ENCODE measurements at places on chromosomes 7 and 10.

GRCh38 chr7:6618621-6619020 lies 3.2 kb downstream of the ZNF853 start:
- DNase-seq: no peak

- peak; percentile 58 for DNase-seq
These were observed 25.2 kb downstream of the TRIM8 start for GRCh38 chr10:102669206-102670064.

- DNase-seq: peak; percentile 84
These were observed 217.8 kb upstream of the MKLN1 start for GRCh38 chr7:131109759-131110296.

DNA sequence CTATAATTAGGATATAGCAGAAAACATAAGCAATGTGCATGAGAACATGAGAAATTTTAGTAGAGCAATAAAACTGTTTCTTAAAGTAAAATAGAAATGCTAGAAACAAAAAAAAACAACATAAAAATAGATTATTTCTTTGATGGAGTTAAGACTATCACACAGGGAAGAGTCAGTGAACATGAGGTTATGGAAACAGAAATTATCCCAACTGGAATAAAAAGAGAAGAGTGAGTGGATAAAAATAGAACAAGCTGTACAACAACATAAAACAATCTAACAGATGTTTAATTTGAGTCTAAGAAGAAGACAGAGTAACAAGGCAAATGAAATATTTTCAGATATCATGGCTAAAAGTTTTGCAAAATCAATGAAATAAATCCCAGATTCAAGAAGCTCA lies 7.5 kb upstream of the OR6B1 start:
- DNase-seq: no peak

- DNase-seq: no peak
These were observed 36.6 kb downstream of the PNLIPRP3 start for GRCh38 chr10:116464257-116464656.

- DNase-seq: peak; percentile 85
These were observed 94.0 kb downstream of the ELMO1 start for GRCh38 chr7:37354656-37355131.

GRCh38 chr7:72335561-72336381 lies 76.4 kb downstream of the CALN1 start:
- no peak for DNase-seq

GRCh38 chr10:50416181-50416824 lies 165.0 kb upstream of the ASAH2 start:
- DNase-seq: no peak

- DNase-seq: no peak
These were observed 209.8 kb downstream of the ZEB1 start for GRCh38 chr10:31528831-31529230.

- DNase-seq: no peak
These were observed 200.8 kb downstream of the CACNB2 start for GRCh38 chr10:18341055-18341454.

DNA sequence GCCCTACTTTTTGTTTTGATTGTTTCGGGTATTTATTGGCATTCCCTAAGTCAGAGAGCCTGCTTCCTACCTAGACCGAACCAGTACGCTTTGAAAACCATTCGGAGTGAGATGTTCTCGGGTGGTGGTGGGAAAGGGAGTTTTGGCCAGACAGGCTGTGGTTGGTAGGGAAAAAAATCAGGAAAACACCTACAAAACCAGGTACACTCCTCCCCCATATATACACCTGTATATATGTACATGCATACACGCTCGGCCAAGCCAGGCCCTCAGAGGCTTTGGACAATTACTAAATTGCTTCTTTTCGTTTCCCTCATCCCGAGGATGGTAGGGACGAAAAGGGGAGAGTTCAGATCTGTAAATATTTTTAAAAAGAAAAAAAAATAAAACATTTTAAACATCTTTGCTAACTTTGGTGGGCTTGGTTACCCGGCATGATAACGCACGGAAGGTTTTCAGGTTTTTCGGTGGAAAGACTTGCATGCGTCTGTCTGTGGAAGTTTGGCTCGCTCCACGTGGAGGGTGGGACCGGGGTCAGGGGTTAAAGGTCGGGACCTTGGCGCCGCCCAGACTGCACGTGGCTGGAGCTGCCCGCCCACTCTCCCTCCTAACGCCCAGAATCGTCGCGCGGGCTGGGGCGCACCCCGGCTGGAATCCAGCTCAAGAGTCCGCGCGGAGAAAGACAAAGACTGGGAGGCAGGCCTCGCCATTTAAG lies 2.5 kb downstream of the HMX2 start:
- no peak for DNase-seq

DNA sequence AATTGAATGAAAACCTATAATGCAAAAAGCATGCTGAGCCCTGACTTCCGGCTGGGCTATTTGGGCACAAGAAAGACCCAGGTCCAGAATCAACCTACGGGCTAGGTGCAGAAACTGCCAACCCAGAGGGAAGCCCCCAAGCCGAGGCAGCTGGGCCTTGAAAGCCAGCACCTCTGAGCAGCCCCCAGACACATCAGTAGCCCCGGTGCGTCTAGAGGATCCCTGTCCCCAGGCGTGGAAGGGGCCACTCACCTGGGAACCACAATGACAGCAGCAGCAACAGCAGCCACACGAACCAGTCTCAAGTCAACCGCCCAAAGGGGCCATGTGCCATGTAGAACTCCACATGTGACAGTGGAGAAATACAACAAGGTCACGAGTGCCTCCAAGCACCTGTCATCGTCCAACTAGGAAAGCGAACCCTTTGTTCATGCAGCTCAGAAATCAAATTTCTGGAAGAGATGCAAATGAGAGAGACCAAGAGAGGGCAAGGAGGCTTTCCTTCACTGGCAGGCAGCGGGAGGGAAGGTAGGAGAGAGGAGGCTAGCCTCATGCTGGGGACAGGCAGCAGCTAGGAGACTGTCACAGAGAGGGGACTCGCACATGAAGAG lies 57.5 kb upstream of the CHST15 start:
- DNase-seq: no peak

- DNase-seq: no peak
These were observed 92.3 kb downstream of the CTNNA3 start for GRCh38 chr10:67603701-67604100.

DNA sequence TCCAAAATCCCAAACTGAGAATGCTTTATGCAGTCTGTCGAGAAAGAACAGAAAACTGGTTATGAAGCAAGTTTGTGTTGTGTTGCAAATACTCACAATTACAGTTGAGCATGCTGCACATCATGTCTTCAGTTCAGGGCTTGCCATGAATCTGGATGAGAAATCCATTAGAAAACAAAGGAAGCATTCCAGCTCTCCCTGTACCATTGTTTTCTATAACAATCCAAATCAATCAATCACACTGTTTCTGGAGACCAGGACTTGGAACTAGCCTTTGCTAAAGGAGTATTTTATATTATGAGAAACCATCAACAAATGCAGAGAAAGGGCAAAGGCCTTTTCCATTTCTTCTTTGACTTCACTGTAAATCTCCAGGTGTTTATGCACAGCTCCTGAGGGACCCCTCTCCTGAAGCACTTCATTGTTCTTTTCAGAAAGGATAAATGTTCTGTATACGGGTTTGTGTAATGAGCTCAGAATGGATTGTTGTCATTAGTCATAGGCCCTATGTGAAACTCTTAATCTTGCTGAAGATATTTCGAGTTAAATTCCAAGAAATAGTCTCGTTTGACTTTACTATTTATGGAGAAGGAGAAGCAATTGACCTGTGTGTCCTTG lies 364.7 kb upstream of the POM121L12 start:
- no peak for DNase-seq

DNA sequence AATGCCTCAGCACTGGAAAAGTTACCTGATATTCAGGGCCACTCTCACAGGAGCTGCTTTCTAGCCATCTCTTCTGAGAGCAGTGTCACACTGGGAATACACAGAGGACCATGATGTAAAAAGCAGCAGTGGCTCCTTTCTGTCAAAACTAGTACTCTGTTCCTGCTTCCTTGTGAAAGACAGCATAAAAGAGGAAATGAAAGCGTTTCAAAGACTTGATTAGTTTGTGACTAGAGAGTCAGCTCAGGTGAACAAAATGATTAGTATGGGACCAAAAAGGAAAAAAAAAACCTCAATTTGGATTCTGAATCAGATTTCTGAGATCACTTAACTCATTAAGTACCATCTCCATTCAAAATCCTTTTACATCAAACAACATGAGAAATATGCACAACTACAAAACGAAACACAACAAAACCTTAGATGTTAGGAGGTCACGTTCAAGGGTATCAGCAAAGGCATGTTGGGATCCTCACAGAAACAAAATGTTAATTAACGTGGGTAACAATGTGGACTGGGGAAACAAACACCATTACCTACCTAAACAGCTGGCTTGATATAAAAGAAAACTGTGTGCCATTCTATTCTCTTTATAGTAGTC lies 103.7 kb downstream of the MACC1 start:
- no peak for DNase-seq

DNA sequence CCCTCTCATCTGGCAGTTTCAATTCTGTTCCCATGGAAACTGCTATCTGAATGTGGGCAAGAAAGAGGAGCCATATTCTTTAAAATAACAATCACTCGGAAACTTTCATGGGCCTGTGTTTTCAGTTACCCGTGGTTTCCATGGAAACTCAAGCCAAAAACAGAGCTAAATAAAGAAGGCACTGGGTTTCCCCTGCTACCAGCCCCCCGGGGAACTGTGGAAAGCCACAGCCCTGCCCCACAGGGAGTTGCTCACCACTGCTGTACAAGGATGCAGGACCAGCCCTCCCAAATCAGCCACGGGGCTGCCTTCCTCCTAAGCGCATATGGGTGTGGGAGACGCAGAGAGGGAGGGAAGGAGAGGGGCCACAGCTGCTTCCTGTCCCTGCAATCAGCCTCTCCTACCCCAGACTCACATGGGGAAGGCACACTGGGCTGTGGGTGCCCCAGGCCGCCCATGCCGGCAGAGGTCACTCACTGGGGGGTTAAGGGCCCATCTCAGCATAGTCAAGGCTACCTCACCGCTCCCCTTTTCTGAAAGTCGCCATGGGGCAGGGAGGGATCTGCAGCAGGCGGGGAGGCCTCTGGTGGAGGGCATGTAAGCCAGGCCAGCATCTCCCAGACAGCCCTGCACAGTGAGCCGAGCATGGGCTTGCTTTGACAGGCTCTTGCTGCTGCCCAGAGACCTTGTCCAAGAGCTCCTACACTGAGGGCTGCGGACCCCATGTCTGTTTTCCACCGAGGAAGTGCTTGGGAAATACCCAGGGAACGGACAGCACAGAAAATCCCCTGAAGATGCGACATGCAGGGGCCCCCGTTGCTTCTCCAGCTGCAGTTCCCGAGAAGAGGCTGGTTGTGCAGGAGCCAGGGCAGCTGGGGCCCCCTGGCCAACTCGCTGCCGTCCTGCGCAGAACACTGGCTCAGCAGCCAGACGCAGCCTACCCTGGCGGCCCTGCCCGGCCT lies 157.3 kb upstream of the PPP2R2D start:
- DNase-seq: peak; percentile 88

DNA sequence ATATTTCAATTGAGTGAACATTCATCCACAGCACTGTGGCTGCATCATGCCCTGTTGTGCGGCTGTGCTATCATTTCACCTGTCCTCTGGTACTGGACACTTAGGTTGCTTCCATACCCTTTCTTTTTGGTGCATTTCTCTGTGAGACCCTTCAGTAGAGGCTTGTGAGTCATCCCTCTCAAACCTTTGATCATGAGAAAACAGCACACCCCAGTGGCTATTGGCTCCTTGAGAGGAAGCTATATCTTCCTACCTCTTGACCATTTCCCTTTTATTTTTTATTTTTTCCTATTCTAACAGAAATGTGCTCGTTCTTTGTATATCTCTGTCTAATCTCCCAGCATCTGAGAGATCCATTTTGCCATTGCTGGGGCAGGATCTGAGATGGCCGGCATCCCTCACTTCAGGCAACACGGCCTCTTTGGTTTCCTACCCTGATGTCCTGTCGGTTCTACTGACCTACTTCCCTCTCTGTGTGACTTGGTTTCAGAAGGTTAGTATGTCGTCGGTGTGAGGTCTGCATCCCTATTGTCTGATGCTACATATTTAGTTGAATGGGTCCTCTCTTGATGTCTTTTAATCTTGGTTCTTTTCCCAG lies 23.8 kb upstream of the PIK3AP1 start:
- no peak for DNase-seq

- no peak for DNase-seq
These were observed 614.0 kb downstream of the AUTS2 start for GRCh38 chr7:70212281-70212680.

- DNase-seq: peak; percentile 73
These were observed 560.9 kb downstream of the SDK1 start for GRCh38 chr7:3861941-3862340.

DNA sequence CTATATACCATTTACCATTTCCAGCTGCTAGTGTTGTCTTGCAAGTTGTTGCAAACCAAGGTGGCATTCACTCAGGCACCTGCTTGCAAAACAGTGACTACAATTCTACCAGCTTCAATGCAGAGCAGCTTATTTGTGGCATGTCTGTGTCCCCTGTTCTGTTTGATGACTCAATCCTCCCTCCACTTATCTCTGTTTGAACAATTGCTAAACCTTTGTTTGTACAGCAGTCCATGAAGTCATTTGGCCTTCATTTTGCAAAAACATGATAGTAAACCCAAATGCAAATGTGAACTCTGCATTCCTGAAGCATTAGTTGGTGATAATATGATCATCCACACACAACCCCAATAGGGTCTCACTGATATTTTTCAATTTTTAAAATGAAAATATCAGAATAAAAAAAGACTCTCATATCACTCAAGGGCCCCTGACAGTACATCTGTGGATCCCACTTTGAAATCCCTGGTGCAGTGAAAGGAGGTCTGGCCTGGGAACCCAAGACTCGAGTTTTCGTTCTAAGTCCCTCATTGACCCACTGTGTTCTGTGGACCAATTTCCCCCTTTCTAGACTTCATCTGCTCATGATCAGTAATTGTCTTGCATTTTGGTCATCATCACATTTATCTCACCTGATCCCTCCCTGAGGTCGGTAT lies 425.4 kb downstream of the RPS24 start:
- peak; percentile 2 for DNase-seq

DNA sequence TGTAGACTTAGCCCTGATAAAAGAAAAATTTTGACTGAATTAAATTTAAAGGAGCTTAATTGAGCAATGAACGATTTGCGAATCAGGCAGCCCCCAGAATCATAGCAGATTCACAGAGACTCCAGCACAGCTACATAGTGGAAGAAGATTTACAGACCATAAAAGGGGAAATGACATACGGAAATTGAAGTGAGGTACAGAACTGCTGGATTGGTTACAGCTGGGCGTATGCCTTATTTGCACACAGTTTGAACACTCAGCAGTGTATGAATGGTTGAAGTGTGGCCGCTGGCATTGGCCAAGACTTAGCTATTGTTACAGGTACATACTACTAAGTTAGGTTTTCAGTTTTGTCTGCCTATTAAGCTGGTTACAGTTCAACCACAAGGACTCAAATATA lies 433.5 kb upstream of the CELF2 start:
- DNase-seq: no peak
